CD4-positive, alpha-beta T cell treated with Interleukin-17A for 1 hour (primary cell): ENCODE measurements at places on chromosomes 3 and 15.

DNA sequence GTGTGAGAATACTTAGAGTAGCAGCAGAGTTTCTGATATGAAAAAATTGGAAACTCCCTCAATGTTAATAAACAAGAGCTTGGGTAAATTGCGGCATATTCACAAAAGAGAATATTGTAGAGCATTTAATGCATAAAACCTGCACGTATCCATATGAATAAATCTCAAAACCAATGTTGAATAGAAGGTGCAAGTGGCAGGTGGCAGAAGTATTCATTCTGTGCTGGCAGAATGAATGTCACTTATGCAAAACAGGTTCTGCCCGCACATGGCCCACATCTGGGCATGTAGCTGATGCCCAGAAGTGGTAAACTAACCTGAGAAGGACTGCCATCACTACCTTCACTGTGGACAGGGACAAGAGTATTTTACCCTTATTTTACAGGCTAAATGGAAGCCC lies 14.1 kb upstream of the PRSS50 start:
- DNase-seq: no peak

DNA sequence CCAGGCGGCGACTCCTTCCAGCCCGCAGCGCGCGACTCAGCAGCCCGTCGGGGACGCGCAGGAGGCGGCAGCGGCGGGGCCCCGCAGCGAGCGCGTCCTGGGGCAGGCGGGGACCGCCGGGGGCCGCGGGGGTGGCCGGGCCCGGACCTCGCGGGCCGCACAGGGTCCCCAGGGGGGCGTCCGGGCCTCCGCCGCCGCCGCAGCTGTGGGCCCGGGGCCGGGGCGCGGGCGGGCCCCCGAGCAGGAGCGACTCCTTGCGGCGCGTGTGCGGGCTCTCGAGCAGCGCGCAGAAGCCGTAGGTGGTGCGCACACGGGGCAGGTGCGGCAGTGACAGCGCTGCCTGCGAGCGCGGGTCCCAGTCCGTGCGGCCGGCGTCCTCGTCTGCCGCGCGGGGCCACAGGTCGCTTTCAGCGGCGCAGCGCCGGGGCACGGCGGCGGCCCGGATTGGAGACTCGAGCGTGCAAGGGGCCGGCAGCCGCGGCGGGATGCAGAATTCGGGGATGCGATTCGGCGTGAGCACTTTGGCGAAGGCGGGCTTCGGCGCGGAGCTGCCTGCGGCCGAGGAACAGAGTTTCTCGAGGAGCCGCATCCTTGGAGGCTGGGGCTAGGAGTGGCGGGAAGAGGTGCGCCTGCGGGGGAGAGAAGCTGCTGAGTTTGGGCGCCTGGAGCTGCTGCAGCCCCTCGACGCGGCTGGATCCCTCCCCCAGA lies 535 bp downstream of the C2CD4B start:
- no peak for DNase-seq

DNA sequence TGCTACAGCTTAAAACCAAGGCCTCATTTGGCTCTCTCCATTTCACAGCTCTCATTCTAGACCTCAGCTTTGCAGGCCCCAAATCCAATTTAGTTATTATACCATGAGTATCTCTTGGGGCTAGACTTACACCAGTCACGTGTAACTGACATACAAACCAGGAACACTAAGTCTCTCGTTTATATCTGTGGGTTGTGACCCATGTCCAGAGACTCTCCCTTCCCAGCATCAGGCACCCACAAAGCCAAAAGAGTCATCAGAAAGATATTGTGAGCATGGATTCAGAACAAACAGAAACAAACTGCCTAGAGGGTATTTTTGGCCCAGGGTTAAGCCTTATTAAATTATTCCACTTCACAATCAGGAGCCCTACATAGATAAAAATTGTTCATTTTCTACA lies 5.6 kb upstream of the CCDC13 start:
- DNase-seq: no peak

DNA sequence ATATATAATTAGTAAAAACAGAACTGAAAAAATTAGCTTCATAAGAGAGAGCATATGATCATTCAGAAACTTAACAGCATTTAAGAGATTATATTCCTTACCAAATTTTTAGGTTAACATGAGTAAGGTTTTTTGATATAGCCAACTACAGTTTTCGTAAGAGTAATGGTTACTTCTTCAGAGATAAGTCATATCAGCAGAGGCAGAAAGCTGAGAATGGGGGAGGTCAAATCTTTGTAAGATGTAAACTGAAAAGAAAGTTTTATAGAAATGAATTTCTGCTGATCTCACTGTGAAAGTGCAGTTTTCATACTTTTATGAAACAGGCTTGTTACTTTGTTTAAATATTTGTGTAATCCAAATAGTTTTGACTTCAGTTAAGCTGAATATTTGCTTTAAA lies 193.3 kb downstream of the ZBTB20 start:
- no peak for DNase-seq

- no peak for DNase-seq
Measured at GRCh38 chr3:101279162-101279561, 41.2 kb downstream of the IMPG2 start.

DNA sequence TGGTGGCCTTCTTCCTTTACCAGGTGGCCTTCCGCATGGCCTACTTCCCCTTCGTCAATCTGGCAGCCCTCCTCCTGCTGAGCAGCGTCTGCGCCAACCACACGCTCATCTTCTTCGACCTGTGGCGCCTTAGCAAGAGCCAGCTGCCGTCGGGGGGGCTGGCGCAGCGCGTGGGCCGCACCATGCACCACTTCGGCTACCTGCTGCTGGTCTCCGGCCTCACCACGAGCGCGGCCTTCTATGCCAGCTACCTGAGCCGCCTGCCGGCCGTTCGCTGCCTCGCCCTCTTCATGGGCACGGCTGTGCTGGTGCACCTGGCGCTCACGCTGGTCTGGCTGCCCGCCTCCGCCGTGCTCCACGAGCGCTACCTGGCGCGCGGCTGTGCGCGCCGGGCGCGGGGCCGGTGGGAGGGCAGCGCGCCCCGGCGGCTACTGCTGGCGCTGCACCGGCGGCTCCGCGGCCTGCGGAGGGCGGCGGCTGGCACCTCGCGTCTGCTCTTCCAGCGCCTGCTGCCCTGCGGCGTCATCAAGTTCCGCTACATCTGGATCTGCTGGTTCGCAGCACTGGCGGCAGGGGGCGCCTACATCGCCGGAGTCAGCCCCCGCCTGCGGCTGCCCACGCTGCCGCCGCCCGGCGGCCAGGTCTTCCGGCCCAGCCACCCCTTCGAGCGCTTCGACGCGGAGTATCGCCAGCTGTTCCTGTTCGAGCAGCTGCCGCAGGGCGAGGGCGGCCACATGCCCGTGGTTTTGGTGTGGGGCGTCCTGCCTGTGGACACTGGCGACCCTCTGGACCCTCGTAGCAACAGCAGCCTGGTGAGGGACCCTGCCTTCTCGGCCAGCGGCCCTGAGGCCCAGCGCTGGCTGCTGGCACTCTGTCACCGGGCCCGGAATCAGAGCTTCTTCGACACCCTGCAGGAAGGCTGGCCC lies 9.9 kb downstream of the DISP2 start:
- DNase-seq: peak; percentile 94

- no peak for DNase-seq
Measured at GRCh38 chr3:46359733-46360493, 6.0 kb downstream of the CCR2 start.

GRCh38 chr3:119145500-119146167 lies at the start of gene TEX55:
TEX55 (plus strand) TSS chr3:119146165; CDS start chr3:119146190, 25 bp downstream.
- peak; percentile 22 for DNase-seq

DNA sequence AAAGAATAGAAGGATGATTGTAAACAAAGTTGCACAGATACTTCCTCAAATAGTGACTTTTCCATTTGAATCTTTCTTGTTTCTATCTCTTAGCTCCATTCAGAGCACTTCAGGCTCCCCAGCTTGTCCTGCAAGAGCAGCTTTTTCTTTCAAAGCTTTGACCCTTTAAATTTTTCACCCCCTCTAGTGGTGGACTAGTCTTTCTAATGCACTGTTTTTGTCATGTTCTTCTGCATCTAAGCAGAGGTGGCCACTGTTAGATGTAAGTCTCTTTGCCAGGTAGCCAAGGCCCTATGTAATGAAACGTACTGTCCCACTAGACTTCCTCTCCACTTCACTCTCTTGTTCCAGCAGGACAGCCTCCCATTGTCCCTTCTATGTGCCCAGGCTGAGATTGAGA lies 74.0 kb upstream of the MANF start:
- DNase-seq: peak; percentile 45

DNA sequence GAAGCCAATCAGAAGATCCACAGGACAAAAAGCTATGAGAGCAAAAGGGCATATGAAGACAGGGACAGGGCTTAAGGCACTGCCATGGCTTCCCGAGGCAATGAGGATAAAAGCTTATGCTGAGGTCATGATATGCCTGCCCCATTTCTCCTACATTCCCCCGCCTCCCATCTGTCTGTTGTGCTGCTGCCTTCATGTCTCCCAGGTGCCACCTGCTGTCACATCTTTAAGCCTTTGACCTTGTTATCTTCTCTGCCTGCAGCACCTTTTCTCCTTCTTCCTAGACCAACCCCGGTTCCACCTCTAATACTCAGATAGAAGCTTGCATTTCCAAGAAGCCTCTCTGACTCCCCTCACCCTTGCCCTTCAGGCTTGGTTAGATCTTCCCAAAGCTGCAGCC lies 213.8 kb downstream of the ARRDC4 start:
- no peak for DNase-seq

DNA sequence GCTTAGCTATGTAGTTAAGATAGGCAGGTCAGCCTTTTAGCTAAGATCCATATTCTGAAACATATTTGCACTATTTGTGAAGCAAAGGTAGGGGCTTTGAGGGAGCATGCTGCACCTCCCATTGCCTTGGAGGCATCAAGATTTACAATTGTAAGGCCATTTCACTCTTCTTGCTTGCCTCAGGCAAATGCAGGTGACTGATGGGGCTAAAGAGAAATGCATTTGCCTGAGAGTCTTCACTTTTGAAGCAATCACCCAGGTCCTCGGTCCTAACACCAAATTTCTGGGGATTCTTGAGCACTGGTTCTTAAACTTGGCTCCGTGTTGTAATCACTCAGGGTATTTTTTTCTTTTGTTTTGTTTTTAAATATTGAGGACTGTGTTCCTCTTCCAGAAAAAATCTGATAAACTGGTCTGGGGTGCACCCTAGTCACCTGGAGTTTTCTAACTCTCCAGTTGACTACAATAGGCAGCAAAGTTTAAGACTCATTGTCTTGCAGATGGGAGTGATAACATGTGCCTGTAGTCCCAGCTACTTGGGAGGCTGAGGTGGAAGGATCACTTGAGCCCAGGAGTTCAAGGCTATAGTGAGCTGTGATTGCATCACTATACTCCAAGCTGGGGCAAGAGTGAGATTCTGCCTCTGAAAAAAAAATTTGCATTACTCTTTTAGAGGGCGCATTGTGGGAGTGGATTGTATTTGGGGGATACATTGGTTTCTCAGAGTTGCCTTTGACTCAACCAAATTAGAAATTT lies 68.1 kb downstream of the EOMES start:
- DNase-seq: no peak

DNA sequence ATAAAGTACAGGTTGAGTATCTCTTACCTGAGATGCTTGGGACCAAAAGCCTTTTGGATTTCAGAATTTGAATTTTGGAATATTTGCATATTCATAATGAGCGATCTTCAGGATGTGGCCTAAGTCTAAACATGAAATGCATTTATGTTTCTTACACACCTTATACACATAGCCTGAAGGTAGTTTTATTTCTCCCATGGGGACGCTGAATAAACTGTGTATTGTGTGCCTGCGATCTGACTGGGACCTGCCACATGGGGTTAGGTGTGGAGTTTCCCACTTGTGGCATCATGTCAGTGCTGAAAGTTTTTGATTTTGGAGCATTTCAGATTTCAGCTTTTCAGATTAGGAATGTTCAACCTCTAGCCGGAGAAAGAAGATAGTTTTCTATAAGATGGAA lies 35.5 kb downstream of the UBE2E2 start:
- DNase-seq: no peak

GRCh38 chr15:44720460-44721176 lies 9.3 kb downstream of the B2M start:
- DNase-seq: peak; percentile 73

GRCh38 chr3:52051444-52051843 lies 4.9 kb downstream of the DUSP7 start:
- DNase-seq: no peak

- DNase-seq: peak; percentile 7
Measured at GRCh38 chr3:38843898-38844297, 27.9 kb upstream of the SCN10A start.

DNA sequence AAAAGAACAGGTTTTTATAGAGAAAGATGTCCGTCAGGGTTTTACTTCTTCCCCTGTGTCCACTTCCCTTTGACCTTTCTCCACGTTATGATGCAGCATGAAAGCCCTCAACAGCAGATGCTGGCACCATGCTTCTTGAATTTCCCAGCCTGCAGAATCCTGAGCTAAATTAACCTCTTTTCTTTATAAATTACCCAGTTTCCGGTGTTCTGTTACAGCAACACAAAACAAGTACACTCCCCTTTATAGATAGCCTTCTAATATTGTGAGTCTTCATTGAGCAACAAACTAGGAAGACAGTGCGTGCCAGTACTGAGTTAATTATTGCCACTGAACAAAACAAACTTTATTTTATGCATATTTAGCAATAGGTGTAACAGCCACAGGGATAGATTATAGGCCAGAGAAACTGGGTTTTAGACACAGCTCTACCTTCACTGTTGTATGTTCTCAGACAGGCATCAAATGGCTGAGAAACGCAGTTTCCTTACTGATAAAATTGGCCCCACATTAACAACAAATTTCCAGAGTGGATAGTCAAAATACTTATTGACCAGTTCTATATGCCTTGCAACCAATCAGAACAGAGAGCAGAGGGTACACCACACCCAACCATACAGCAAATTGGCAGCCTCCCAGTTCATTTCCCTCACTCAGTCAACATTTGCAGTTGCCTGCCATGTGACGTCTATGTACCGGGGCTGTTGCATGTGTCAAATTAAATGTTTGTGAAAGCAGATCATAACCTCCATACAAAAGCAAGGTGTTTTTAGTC lies 14.4 kb upstream of the TBL1XR1 start:
- DNase-seq: no peak

DNA sequence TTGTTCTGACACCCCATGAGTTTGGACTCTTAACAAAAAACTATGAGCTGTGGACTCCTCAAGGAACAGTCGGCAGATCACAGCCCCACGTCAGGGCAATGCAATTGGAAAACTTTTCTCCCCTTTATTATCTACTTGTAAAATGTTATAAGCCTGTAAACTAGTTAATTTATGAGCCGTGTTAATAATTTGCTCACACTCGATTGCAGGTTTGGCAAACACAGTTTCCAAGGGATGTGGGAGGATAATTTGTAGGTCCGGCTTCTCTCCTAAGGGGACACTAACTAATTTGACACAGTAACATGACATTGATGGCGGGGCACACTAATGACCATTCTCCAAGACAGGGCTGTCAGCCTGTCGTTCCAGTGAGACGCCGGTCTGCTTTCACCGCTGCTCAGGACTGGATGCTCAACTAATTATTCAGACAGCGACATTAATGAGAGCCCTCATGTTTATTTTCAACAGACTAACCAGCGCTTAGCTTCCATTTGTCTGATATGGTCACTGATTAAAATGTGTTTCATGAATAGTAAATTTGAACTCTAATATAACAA lies 222.1 kb downstream of the FOXP1 start:
- DNase-seq: no peak
